ENCODE measurements at places on chromosomes 5 and 9.

DNA sequence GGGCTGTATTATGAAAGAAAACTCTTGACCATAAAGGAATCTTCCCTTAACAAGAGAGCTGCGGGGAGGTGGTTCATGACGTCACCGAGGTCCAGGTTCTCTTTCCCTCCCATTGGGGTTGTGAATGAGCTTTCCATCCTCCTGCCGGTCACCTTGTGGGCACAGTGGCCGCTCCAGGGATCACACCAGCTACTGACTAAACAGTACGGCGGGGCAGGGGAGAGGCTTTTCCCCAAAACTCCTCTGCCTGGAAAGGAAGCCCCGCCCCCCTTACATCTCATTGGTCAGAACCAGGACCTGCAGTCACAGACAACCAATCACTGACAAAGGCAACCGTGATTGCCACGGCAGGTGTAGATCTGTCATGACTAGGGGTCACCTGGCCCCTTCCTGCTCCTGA, 35.6 kb downstream of the ROR2 start:
- DNase-seq: no peak

DNA sequence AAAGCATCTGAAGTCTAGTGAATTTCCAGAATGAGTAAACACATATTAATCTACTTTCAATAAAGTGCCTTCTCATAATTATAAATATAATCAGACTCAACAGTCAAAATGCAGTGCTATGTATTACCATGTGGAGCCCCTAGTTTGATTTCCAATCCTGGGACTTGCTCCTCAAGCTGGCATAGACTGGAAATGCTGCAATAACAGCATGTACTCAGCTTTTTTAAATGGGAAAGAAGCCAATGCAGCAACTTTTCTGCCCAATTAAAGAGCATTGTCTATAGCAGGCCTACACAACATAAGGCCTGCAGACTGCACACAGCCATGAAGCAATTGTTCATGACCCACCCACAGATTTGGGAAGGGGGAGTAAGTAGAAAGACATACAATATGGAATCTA, 103.2 kb downstream of the NR2F1-AS1 start:
- DNase-seq: no peak

GRCh38 chr9:14906644-14907359, 3.4 kb downstream of the FREM1 start:
- DNase-seq: no peak

DNA sequence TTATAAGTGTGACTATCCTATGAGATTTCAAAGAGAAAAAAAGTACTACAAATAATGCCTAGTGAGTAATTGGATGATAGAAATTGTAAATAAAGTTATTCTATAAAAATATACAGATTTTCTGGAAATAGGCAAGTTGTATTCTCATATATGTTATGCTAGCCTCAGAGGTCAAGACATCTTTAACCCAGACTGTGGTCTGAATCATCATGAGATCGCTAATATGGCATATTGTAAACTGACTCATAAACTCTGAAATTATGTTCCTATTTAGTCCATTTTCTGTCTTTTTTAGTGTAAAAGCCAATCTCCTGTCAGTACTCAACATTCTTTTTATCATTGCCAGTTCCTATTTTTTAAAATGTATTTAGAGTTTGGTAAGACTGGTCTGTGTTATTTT, 14.2 kb downstream of the LOX start:
- no peak for DNase-seq

- DNase-seq: peak; percentile 24
Measured at GRCh38 chr9:33623658-33624586, 99.9 kb downstream of the ANKRD18B start.

DNA sequence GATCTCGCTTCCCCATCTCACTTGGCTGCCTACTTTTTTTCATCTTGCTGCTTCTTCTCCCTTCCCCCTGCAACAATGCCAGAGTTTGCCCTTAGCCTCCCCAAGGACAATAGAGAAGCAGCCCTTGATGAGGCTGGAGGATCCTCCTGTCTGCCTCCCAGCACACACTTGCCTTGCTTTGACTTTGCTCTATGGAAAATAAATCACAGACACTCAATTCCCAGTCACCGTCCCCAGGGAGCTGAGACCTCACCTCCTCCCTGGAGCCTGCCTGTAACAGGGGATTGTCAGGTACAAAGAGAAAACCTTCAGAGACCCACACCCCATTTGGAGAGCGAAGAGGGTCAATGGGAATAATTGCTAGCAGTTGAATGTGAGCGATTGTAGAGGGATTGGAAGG, 242.1 kb upstream of the ZNF462 start:
- DNase-seq: no peak

- no peak for DNase-seq
Measured at GRCh38 chr9:136021171-136021871, 60.1 kb upstream of the UBAC1 start.

DNA sequence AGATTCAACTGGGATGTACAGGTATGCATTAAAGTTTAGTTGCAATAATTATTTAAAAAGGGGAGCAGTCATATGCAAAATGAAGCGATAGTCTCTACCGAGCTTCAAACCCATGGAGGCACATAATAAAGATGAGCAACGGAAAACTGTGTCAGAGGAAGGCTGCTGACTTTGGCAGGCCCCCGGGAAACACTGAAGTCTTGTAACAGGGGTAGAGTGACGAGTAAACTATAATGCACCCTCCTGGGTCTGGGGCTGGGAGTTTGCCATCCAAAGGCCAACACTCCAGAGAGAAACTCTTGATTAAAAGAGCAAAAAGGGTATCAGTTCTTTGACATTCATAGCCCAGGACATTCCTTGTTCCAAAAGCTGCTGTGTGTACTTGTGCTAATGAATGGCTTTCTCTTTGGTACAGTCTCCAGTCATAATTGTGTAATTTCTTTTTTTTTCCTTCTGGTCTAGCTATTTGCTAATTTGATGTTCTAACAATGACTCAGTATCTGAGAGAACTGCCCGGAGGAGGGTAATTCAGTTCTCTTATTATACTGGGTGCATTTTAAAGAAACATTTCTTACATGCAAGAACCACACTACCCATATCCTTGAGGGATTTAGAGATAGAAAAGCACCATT, 59.2 kb downstream of the TNC start:
- DNase-seq: no peak

DNA sequence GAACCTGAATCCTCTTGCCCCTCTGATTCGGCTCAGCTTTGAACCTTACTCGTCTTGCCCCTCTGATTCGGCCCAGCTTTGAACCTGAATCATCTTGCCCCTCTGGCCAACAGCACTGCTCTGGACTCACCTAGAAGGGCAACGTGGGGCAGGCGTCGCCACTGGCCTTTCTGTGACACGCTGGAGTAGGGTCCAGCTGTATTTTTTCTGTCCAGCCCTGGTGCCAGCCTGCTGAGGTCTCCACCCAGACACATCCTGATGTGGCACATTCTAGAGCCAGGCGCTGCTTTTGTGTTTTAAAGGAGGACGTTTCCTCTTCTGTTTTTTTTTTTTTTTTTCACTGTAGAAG, 15.2 kb upstream of the CPEB4 start:
- no peak for DNase-seq

DNA sequence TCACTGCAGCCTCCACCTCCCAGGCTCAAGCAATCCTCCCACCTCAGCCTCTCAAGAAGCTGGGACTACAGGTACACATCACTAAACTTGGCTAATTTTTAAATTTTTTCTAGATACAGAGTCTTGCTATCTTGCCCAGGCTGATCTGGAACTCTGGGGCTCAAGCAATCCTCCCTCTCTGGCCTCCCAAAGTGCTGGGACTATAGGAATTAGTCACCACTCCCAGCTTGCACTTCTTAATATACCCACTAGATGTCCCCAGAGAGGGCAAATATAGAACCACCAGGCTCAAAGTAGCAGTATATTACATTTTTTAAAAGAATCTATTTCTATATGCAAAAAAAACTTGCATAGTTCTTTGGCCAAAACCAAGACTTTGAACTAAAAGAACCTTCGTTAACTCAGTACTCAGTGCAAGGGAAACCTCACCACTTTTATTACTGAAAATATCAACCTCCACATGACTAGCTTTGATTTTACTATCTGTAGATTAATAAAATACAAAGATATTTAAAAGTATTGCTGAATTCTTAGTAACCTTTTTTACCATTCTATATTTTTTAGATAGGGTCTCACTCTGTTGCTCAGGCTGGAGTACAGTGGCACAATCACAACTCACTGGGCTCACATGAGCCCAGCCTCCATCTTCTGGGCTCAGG, 25.8 kb upstream of the HSD17B3 start:
- no peak for DNase-seq

DNA sequence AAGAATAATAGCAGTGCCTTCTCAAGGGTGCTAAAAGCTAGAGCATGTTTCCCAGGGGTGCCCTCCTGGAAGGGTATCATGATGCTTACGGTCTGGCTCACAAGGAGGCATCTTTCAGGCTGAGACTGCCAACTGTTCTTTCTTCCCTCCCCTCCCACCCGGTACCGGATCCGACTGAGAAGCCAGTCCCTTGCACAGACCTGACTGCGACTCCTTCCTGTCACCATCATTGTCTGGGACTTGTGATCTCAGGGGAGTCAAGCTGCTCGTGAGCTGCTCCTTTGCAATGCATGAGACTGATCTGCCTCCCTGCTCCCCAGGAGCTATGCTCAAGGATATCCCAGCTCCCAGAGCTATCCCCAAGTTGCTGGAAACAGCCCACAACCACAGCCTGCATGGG, 170.8 kb downstream of the GADD45G start:
- no peak for DNase-seq

DNA sequence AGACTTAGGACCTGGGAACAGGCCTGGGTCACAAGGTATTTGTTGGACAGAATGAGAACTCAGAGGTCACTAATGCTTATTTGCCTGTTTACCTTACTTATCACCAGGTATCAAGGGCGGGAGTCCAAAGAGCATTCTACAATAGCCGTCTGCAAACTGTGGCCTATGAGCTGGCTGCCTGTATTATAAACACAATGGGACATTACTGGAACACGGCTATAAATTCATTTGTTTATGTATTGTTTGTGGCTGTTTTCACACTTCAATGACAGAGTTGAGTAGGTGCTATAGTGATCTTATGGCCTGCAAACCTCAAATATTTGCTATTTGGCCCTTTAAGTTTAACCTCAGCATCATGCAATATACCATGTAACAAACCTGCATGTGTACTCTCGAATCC, 76.6 kb upstream of the ASTN2 start:
- DNase-seq: no peak

- no peak for DNase-seq
Measured at GRCh38 chr9:8331507-8332330, 532.1 kb upstream of the DMAC1 start.

GRCh38 chr9:35753466-35753865, 610 bp downstream of the MSMP start:
- no peak for DNase-seq

GRCh38 chr9:21656776-21657674, 145.4 kb upstream of the MTAP start:
- DNase-seq: no peak

GRCh38 chr9:113648048-113648447, 184.5 kb downstream of the RGS3 start:
- DNase-seq: no peak

DNA sequence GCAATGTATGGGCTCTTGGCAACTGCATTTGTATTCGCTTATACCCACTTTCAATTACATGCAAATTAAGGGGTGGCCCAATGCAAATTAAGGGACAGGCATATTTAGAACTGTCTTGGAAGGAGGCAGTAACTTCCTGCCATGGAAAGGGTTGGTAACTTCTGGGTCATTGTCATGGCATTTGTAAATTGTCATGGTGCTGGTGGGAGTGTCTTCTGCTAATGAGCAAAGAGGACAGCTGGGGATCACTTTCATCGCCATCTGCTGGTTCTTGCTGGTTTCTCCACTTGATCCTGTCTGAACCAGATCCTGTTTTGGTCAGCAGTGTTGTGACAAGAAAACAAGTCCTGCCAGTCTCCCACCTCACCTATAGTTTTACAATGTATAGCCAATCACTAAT, 23.3 kb upstream of the UGT3A2 start:
- no peak for DNase-seq

DNA sequence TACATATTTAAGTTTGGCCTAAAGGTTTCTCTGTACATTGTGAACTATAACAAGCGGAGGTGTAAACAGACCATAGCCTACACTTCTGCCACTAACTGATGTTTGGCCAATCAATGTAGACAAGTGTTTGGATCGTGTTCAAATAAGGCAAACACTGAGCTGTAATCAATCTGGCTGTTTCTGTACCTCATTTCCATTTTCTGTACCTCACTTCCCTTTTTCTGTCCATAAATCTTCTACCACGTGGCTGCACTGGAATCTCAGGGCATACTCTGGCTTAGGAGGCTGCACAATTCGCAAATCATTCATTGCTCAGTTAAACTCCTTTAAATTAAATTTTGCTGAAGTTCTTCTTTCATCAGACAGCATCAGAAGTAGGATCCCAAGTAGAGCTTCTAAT, 140.9 kb downstream of the SLC25A46 start:
- no peak for DNase-seq

GRCh38 chr5:125560476-125561225, 814.2 kb upstream of the ZNF608 start:
- no peak for DNase-seq

DNA sequence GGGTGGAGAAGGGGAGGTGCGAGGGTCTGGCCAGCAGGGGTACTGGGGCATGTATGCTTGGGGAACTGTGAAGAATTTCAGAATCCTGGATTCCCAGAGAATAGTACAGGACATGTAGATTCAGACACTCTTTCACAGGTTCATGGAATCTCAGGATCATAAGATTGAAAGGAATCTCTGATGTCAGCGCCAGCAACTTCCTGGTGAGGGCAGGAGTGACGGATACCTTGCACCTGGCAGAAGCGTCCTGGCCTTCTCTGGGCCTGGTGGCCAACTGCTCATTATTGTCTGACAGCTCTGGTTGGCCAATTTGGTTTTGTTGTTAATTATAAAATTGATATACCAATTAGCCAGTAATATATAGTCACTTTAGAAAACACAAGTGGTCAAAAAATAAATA, 6.9 kb downstream of the GM2A start:
- no peak for DNase-seq
